ENCODE measurements at places on chromosomes 3 and 15. TPM values are rescaled to one million over a fixed set of nuclear protein-coding genes. Genes with fewer than 3 reads are reported as not detected.

GPR171 gene
- not detected for total RNA-seq

TRH gene
- 0.59 TPM for total RNA-seq

NUP210 gene
- 40.1 TPM for total RNA-seq

DPPA4 gene
- 546 TPM for total RNA-seq

PIAS1 gene
- 39.6 TPM for total RNA-seq

DBR1 gene
- total RNA-seq, result 16.0 TPM

UCN2 gene
- 0.15 TPM for total RNA-seq

CHRM5 gene
- total RNA-seq, result not detected

BTBD1 gene
- 71.8 TPM for total RNA-seq

ADPRH gene
- 2.9 TPM for total RNA-seq

NECTIN3 gene
- total RNA-seq, result 42.3 TPM

AMOTL2 gene
- total RNA-seq, result 46.0 TPM

DNA sequence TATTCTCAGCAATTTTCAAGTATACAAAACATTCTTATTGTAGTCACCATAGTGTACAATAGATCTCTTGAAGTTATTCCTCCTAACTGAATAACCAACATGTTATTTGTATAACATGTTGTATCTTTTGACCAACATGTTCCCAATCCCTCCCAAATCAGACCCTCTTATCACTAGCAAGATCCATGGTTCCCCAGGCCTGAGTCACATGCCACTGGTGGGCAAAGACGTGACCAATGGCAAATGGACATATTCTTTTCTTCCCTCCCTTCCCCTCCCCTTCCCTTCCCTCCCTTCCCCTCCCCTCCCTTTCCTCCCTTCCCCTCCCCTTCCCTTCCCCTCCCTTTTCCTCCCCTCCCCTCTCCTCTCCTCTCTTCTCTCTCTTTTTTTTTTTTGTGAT is 45.4 kb downstream of the AMOTL2 start:
- no peak for DNase-seq

DNA sequence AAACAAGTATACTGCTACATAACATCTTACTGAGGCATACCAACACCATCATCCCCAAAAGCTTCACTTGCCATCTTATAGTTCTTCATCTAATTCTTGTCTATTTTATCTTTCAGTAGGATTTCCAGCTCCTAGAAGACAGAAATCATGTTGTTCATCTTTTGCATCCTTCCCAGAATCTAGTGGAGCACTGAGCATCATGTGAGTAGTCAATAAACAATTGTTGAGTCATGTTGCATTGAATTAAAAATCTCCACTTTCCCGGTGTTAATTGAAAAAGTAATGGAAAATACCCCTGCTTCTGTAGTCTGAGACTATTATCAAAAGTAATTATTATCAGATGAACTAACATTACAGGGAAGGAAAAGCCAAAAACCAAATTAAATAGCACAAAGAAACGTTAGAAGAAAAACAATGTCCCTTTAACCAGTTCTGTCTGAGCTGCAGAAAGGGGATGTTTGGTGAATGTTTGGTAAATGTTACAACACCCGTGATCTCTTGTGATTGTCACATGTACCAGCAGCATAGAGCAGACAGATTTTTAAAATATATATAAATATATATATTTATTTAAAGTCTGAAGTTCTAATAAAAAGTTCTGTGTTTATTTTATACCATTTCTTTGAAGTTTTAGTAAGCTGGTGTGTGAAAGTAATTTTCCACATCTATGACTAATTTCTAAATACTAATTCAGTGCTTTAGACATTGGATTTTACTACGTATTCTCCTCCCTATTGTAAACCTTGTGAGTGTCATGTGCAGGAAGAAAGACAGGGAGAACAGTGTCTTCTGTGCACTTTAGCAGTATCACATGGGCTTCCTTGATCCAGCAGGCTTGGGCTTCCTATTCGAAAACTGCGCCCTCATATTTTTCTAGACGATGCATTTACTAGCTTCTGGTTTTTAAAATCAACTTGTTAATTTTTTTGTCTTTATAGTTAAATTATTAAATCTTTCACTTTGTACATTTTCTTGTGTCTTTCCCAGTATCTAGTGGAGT is 85.6 kb downstream of the RAP2B start:
- DNase-seq, result no peak

GRCh38 chr3:183123891-183124290 is 24.6 kb upstream of the MCCC1 start:
- no peak for DNase-seq

GRCh38 chr15:28901987-28902745 is 16.4 kb downstream of the APBA2 start:
- peak; percentile 84 for DNase-seq

- no peak for DNase-seq
These were observed 140.6 kb upstream of the ABHD17C start for GRCh38 chr15:80554560-80554959.

- no peak for DNase-seq
These were observed 130.0 kb downstream of the DMXL2 start for GRCh38 chr15:51492528-51492927.

- no peak for DNase-seq
These were observed 130.8 kb downstream of the CHCHD6 start for GRCh38 chr3:126834596-126835471.

DNA sequence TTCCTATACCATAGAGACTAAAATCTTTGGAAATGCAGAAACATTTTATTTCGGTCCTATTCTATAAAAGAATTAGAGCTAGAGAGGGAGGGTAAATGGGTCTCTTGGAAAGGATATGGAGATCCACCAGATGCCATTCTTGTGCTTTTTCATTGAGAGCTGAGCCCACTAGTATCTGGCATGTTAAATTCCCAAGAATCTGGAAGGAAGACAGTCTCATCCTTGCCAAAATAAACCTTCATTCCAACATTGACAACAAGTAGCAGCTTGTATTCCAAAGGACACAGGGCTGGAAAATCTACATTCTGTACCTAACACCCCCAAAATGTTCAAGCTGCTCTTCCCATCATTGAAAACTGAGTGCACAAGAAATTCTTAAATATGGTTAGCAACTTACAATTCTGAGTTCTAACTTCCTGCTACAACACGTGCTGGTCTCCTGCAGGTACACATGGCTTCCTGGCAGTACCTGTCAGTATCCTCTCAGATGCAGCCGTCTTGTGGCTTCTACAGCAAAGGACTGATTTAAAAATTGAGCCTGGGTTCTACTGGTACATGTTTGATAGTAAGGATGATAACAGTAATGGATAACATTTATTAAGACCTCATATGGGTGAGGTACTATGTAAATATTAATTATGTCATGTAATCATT is 348.1 kb downstream of the SV2B start:
- DNase-seq, result no peak

- no peak for DNase-seq
These were observed 231.7 kb upstream of the ICE2 start for GRCh38 chr15:60710656-60711055.

- no peak for DNase-seq
These were observed 16.7 kb upstream of the BFSP2 start for GRCh38 chr3:133383175-133383574.

GRCh38 chr3:184937611-184938010 is 125.6 kb downstream of the VPS8 start:
- no peak for DNase-seq

DNA sequence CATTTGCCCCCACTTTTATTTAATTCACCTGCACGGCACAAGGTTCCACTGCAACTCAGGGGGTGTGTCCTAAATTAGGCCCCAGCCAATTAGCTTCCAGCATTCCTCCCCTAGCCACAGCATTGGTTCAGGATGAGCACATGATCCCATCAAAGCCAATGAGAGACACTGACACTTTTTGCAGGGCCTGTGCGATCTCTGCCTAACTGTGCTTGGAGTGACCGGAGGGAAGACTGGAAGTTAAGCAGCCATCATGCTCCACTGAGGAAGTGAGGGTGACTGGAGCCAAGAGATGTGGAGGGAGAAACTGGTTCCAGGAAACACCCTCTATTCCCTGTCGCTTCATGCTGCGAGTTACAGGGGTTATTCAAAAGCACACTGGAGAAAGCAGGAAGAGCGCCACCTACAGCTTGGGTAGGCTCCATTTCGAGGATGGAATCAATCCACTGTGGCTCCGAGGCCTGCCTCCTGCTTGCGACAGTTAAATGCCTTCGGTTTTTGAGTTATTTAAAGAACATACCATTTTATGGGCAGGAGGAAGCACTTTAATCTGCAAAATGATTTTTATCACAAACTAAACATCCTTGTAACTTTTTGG is 122.2 kb upstream of the WNT5A start:
- DNase-seq, result no peak

- DNase-seq, result no peak
These were observed 22.7 kb upstream of the SLC28A1 start for GRCh38 chr15:84861781-84862180.

DNA sequence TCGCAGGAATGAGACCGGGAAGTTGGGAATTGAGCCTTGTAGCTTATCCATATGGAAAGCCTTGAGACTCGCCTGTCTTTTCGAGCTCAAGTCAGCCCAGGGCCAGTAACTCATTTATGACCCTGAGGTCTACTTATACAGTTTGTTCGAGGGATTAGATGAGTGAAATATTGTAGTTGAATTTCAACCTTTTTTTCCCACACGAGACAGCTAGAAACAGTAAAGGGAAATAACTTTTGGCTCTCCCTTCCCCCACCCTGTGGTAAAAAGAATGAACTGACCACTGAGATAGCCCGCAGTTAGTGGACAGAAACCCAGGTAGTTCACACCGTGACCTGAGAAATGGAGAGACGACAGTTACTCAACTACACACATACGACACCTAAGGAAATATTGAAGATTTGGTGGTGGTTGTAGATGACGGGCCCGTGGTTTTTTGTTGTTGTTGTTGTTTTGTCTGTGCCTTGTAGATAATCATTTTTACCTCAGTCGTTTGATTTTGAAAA is 841 bp downstream of the EIF3J start:
- DNase-seq, result peak; percentile 23

DNA sequence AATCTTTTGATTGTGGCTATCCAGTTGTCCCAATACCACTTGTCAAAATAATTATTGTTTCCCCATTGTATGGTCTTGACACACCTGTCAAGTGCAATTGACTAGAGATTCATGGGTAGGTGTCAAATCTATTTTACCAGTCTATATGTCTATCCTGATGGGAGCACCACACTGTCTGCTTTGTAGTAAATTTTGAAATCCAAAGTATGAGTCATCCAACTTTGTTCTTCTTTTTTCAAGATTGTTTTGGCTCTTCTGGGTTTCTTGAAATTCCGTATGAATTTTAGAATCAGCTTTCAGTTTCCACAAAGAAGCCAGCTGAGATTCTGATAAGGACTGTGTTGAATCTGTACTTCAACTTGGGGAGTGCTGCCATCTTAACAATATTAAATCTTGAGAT is 71.9 kb downstream of the CSNK1G1 start:
- DNase-seq, result no peak

GRCh38 chr3:380801-381200 is 184.2 kb downstream of the CHL1 start:
- no peak for DNase-seq

DNA sequence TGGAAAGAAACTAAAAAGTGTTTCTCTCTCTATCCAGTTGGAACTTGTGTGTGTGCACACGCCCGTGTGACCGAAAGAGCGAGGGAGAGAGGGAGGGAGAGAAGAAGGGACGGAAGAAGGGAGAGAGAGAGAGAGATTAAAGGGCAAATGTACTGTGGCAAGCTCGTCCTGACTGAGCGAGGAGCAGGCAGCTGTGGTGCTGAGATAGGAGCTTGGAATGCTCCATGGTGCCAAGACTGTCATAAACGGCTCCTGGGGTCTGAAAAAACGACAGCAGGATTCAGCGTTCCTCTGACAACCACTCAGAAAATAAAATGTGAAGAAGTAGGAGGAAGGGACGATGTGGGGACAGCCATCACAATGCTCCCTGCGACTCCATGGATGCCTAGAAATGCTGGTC is 276.0 kb downstream of the SV2B start:
- DNase-seq, result no peak

- peak; percentile 92 for DNase-seq
These were observed 82.7 kb upstream of the SLC6A6 start for GRCh38 chr3:14319654-14320182.

Measured in H7 (cell line).